Stimulated activated CD8-positive, alpha-beta memory T cell treated with anti-CD3 and anti-CD28 coated beads, Interleukin-4, amount 100 ng/mL, for 1 hour (primary cell): ENCODE measurements at places on chromosomes 4 and X.

DNA sequence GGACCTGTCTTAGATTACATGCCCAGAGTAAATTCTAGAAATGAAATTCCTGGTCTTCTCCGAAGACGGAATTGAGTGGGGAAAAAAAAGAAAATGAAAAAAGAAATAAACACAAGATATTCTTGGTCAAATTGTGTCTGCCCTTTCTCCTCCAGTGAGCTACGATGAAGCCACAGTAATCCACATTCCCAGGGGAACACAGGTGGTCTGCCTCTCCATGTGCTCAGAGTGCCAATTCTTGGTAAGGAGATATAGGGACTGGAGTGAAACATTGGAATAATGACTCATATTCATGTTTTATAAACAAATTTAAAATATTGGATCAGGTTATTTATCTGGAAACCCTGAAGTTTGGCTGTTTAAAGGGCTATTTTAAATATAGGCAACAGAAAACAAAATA is 54.2 kb upstream of the MGST2 start:
- no peak for DNase-seq

DNA sequence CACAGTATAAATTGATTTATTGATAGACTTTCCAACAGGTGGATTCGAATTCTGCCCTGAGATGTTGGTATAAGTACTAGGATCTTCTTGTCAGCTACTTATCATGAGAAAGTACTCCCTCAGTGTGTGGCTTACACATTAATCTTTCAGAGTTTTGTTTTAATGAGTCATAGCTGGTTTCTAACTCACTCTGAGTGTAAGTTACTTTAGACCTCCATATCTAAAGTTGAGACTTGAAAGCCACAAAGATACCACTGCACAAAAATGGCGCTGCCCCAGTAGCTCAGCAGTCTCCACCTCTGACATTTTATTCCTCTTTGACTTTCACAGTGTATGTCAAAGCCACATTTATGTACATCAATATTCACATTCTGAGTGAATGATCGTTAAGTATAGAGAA is 318.5 kb downstream of the ARAP2 start:
- DNase-seq: no peak

DNA sequence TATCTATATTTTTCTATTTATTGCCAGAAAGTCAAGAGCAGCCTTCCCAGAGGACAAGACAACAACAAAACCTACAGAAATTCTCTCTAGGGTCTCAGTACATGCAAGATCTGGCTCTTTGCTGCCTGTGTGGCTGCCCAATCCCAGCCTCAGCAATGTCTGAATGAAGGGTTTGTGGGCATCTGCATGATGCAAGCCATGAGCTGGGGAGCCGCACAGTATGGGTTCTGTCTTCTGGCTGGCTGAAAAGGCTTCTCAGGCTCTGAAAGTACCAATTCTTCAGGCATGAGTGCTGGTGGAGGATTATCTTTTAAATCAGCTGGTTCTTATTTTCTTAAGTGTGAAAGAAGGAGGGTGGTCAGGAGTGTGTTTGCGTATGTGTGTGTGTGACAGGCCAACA is 104.6 kb downstream of the PDGFRA start:
- no peak for DNase-seq

GRCh38 chr4:115515366-115515765 is 401.9 kb upstream of the NDST4 start:
- DNase-seq: no peak

DNA sequence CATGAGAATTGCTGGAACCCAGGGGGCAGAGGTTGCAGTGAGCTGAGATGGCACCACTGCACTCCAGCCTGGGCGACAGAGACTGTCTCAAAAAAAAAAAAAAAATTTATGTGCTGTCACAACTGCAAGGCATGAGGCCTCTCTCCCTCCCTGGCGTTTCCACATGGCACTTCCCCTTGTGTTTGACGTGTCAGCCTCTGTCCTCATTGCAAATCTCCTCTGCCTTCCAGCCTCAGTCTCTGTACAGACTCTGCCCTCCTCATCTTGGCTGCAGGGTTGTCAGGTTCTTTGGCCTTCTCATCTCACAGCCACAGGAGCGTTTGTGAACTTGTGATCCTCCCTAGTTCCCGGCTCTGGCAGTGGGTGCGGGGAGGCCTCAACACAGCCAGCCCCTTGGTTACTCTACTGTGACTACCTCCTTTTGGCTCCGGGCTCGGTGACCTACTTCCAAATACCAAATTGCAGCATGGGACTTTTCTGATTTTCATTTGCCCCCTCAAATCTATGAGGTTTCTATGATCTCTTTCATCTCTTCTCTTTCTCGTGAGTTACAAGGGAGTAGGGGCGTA is 250.0 kb downstream of the CBR4 start:
- DNase-seq: no peak

DNA sequence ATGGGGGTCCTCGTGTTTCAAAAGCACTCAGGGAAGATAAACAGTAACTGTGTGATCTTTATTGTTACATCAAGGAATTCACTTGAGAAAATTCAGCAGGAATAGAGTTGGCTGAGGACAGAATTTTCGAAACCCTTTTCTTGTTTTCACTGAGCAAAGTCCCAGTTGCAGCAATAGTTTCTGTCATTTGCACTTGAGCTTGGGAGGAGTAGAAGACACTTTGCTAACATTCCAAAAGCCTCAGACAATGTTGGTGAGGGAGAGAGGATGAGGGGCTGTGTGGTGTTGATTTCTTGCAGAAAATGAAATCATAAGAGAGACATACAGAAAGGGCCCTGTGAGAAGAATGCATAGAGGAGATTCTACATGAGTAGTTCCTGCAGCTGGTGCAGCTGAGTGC is 151.9 kb upstream of the DIPK2B start:
- DNase-seq: no peak

DNA sequence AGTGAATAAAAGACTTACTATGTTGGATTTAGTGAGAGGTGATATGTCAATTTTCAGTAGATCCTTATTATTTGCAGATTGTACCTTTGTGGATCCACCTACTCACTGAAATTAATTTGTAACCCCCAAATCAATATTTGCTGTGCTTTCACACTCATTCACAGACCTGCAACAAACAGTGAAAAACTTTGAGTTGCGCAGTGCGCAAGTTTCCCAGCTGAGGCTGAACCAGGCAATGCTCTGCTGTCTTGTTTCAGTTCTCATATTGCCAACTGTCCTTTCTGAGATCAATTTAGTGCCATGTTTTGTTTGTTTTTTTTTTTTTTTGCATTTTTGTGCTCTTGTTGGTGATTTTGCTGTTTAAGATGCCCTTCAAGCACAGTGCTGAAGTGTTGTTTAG is 40.8 kb upstream of the LEF1 start:
- DNase-seq: no peak

DNA sequence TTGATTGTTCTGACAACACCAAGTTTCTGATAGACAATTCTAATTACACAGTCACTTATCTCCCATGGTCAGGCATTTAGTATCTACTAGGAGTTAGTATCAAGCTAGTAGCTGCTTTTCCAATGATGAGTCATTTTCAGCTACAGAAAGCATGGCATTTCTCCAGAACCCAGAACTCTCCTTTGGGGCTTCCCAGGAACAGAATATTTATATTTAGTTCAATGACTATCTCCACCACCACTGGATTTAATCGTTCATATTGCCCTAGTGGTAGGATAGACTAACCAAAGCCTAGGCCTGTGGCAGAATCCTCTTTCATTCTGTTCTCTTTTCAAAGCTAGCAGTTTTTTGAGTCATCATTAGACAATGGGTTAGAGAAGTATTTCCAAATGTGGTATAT is 569.4 kb downstream of the GABRG1 start:
- no peak for DNase-seq

GRCh38 chr4:142983065-142983464 is 137.0 kb upstream of the INPP4B start:
- DNase-seq: no peak

DNA sequence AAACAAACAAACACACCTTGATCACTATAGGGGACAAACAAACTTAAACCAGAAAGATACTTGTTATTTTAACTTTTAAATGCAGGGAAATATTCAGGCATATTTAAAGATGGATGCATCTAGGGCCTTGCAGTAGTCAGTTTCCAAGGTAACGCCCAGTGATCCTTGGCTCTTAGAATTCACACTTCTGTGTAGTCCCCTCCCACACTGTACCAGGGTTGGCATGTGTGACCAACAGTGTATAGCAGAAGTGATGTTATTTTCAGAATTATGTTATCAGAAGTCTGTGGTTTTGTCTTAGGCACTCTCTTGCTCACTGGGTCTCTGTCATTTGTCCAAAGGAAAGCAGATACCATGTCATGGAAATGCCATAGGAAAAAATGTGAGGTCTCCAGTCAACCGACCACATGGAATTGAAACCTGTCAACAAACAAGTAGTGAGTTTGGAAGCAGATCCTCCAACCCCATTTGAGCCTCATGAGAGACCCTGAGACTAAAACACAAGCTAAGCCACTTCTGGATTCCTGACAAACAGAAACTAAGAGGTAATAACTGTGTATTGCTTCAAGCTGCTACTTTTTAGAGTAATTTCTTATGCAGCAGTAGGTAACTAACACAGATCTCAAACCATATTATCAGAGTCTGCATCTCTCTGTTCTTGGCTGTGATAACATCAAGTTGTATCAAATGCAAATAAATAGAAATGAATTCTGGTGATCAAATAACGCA is 670.3 kb downstream of the KCTD8 start:
- DNase-seq: no peak

- no peak for DNase-seq
These were observed 34.6 kb downstream of the LIMCH1 start for GRCh38 chr4:41572516-41572915.

DNA sequence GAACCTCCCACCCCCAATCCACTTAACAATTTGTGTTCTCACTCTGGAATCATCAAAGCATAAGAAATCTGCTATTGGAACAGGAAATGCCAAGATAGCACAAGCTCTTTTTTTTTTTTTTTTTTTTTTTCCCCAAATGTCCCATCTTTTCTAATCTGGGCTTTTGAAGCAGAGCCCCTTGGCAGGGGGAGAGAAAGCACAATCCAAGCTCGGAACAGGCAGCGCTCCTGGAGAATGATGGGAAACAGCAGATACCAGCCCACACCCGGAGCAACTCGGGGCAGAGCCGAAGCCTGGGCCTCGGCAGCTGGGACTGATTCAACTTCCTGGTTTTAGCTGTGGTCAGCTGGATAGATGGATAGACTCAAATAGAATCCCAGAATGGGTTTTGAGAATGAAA is 235.1 kb downstream of the QDPR start:
- no peak for DNase-seq

DNA sequence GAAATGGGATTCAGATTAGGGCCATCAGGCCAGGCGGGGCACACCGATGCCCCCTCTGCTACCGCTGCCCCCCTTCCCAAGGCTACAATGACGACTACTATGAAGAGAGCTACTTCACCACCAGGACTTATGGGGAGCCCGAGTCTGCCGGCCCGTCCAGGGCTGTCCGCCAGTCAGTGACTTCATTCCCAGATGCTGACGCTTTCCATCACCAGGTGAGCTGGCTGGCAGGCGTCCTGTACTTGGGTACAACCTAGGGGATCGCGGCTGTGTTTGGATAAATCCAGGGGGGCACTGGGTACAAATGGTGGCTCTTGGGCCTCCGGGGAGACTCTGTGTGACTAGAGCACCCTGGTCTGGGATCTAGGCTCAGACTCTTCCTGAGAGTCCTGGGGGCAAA is 1.1 kb downstream of the EMD start:
- DNase-seq: no peak
